ENCODE measurements at places on chromosomes 3 and 15.

- DNase-seq = peak; percentile 67
Observed at GRCh38 chr3:66609660-66610561, 109.1 kb upstream of the LRIG1 start.

GRCh38 chr3:22288756-22289155 lies 537.7 kb upstream of the ZNF385D start:
- DNase-seq = no peak

DNA sequence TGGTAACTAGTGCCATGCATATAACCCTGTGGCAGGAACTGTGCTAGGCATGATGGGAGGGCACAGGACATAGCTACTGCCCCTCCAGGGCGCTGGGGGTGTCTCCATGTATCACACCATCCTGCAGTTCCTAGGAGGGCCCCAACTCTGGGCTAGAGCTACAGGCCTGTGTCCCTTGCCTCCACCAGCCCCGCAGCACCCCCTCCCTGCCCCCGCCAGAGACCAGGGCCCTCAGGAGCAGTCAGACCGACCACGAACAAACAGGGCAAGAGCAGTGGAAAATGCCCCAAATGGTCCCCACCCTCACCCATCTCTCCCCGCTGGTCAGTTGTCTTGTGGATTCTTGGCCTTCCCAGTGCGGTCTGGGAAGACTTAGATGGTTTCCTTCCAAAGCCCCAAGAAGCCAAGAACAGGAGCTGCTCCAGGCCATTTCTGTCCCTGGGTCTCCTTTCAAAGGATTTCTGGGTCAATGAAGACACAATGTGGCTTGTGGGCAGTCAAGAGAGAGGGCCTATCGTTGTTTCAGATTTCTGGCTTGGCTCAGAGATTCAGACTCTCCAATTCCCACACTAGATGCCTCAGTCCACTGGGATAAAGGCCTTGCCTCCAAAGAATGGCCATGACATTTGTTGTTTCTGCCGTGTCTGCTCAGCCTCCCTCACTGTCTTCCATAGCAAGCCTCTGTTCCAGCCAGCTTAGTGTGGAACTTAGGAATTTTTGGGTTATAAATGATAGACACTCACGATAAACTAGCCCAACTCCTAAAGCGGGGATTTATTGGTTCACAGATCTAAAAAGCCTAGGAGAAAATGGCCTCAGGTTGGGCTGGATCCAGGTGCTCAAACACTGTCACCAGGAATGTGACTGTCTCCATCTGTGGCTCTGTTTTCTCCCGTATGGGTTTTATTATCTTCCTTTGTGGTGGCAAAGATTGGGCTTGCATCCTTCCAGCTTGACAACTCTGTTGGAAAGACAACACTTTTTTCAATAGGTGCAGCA lies 80.6 kb downstream of the LSM3 start:
- no peak for DNase-seq

GRCh38 chr15:50131617-50132016 lies 12.6 kb upstream of the ATP8B4 start:
- no peak for DNase-seq

DNA sequence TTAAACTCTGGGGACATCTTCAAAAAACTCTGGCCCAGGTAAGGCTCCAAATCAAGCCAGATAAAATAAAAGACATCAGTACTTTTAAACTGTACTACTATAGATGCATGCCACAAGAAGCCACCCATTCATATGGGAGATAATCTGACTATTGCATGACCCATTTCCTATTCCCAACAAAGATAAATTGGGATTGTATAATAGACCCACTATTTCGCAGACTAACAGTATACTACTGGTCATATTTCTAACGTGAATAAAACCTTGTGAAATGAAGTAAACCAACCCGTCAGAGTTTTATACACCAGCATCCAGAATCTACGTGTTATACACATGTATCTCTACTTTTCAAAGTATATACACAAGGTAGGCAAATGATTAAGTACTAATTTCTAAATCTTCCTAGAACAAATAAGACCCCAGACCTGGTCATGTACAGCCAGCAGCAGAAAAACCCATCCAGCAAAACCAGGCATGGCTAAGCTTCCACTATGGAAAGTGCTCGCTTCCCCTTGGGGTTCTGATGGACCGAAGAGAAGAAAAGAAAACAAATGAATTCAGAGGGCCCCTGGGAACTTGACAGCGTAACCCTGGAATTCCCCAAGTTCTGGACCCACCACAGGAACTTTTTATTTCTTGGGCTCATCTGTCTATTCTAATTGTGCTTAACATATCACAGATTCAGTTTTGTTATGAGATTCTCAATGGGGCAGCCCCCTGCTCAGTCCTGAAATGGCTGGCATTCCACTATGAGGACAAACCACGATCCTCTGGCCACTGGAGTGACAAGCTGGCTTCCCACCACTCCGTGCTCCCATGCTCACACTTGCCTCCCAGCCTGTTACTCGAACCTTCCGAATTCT lies 69.1 kb downstream of the MB21D2 start:
- DNase-seq = no peak

GRCh38 chr3:10964537-10965167 lies 27.9 kb upstream of the SLC6A1 start:
- DNase-seq = no peak

- no peak for DNase-seq
Observed at GRCh38 chr3:151197981-151198767, 4.8 kb downstream of the GPR171 start.

- DNase-seq = no peak
Observed at GRCh38 chr3:182000447-182000846, 288.7 kb downstream of the SOX2 start.

DNA sequence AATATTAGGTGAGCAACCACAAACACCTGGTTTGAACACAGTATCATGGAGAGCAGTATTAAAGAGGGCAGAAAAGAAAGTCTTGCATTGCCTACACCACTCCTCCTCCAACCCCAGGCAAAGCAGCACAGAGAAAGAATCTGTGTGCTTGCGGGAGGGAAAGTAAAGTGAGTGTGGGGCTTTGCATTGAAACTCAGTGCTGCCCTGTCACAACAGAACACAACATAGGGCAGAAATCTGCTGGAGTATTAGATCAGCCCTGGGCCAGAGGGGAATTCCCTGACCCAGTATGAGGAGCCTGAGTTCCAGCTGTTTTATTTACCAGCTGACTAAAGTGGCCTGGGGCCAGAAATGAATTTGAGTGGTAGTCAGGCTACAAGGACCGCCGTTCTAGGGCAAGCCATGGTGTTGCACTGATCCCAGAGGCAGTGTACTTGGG lies 75.5 kb downstream of the SPATA16 start:
- no peak for DNase-seq

- DNase-seq = no peak
Observed at GRCh38 chr3:122416966-122417365, 1.1 kb upstream of the WDR5B start.

DNA sequence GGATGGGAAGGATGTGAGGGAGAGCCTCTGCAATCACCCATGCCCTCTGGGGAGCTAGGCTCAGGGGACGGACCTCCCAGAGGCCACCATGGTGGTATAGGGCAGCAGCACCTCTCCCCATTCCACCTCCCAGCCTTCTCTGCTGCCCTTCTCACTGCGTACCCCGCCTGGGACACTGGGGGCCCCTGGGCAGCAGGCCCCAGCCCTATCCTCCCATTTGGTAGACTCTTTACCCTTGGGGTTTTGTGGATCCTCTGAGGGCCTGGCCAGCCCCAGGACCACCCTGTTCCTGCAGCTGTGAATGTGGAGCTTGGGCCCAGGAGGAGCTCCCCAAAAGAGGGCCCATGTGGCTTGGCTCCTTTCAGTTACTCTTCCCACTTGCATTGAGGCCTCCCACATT lies 131.9 kb downstream of the DNAJB8 start:
- DNase-seq = no peak

DNA sequence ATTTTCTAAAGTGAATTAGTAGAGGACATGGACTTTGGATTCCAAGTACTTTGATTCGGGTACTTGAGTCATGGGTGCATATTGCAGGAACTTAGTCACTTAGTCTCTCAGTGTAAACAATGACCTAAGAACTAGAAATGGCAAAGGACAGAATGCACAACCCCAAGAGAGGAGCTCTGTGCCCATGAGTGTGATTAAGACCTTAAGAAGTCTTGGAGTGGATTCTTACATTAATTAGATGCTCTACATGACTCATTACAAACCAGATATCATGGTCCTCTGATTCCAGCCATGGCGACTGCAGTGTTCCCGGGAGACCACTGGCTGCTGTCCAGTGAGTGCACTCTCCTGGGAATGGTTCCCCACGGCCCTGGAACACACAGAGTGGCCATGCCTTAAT lies 251.5 kb downstream of the GABRG3 start:
- DNase-seq = no peak

- DNase-seq = no peak
Observed at GRCh38 chr3:133931084-133931483, 35.4 kb upstream of the RAB6B start.

DNA sequence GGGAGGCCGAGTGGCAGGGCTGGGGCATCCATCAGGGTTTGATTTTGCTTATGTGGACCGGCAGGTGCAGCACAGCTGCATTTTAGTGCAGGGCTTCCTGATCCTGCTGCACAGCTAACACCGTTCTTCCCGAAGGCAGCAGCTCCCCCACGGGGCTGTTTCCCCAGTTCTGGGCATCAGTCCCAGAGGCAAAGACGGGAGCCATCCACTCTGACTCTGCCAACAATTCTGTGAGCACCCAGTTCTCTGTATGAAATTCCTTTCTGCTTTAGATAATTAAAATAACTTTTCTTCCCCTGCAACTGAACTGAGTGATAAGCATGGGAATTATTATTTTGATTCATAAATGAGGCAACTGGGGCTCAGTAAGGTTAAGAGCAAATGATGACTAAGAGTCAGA lies 262.9 kb upstream of the ATP10A start:
- DNase-seq = no peak

- DNase-seq = no peak
Observed at GRCh38 chr3:12999147-13000140, 73.8 kb downstream of the IQSEC1 start.

- no peak for DNase-seq
Observed at GRCh38 chr3:102112704-102113230, 263.5 kb downstream of the NFKBIZ start.

- DNase-seq = peak; percentile 25
Observed at GRCh38 chr15:91055548-91056331, 33.3 kb upstream of the VPS33B start.

DNA sequence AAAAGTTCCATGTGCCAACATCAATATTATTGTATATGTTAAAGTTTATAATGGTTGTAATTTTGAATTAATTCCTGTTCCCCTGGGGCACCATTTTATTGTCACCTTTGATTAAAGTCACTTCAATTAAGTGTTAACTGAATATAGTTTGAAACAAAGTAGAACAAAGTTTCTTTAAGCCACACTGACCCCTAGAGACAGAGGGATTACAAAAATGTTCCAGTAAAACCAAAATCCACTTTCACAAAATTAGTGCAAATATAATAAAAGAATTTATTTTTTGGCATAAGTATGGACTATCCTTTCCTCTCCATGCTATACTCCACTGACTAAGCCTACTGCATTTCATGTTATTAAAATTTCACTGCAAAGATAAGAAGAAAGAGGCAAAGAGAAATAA lies 123.9 kb downstream of the ZMAT3 start:
- DNase-seq = no peak

DNA sequence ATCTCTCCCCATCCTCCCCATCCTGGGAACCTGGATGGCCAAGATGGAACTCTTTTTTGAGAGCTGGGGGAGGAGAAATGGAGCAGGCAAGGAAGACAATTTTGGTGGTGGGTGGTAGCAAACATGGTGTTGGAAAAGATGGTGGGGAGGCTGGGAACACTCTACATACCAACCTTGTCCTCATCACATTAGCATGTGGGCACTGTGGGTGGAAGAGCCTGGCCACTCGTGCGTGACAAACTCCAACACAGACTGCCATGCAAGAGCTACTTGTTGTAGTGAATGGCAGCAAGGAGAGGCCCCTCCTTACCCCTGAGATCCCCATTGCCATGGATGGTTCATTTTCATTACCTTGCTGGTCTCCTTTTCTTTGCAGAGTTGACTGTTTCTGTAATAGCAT lies 262.6 kb downstream of the RPLP1 start:
- no peak for DNase-seq

GRCh38 chr15:63126726-63127125 lies 5.1 kb downstream of the LACTB start:
- no peak for DNase-seq

- no peak for DNase-seq
Observed at GRCh38 chr15:42037656-42038055, 16.8 kb upstream of the PLA2G4E start.

DNA sequence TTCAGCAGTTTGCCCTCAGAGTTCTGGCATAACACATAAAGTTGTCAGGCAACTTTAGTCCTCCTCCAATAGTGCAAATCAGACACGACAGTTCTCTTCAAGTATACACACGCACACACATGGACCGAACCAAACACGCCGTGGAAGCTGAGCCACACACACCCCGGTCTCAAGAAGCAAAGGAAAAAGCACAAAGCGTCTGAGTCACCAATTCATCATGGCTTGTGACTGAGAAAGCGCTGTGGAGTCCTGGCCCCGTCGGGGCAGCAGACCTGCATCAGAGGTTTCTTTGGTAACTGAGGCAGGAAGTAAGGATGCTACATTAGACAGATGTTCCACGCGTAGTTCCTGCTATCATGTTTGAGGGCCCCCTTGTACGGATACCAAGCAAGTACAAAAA lies 85.7 kb downstream of the VGLL4 start:
- DNase-seq = peak; percentile 57

Data from AG09309 (cell line).